ENCODE measurements at places on chromosomes 4 and X. TPM values are rescaled to one million over a fixed set of nuclear protein-coding genes. Genes with fewer than 3 reads are reported as not detected.

Gene MAGEE2
- total RNA-seq, result not detected

Gene VEGFD
- total RNA-seq, result not detected

Gene XAGE1A
- not detected for total RNA-seq

Gene ETDA
- not detected for total RNA-seq

Gene PAGE4
- total RNA-seq, result not detected

Gene ZNF732
- total RNA-seq, result not detected

Gene GSTCD
- 23.1 TPM for total RNA-seq

Gene SPANXA2
- not detected for total RNA-seq

Gene ADH1A
- total RNA-seq, result not detected

Gene P2RY10
- 57.8 TPM for total RNA-seq

Gene ARMCX4
- 4.7 TPM for total RNA-seq

Gene USP17L5
- total RNA-seq, result not detected

Gene CD40LG
- 7.6 TPM for total RNA-seq

Gene DUSP21
- not detected for total RNA-seq

Gene GAGE12E
- not detected for total RNA-seq

Gene BGN
- not detected for total RNA-seq

Gene PRKX
- 53.6 TPM for total RNA-seq

Gene DRD5
- not detected for total RNA-seq

Gene FTSJ1
- 107 TPM for total RNA-seq

Gene PABPC1L2B
- not detected for total RNA-seq

Gene TRIML2
- total RNA-seq, result not detected

Gene RAB9B
- total RNA-seq, result 0.40 TPM

Gene KCNE5
- total RNA-seq, result 0.71 TPM

Gene PCDH7
- not detected for total RNA-seq

Gene RAB41
- not detected for total RNA-seq

Gene SSX1
- total RNA-seq, result not detected

Gene ERCC6L
- total RNA-seq, result 12.0 TPM

Gene GJB1
- not detected for total RNA-seq

Gene SLC10A4
- 0.11 TPM for total RNA-seq

Gene TBX22
- not detected for total RNA-seq

Gene PDE5A
- total RNA-seq, result 0.21 TPM

Gene ANOS1
- total RNA-seq, result not detected

Gene PPP2R2C
- not detected for total RNA-seq

Gene XAGE3
- not detected for total RNA-seq

Gene CCDC110
- total RNA-seq, result not detected

Gene CSN1S1
- total RNA-seq, result not detected

Gene CLNK
- 0.13 TPM for total RNA-seq

Gene SLITRK4
- not detected for total RNA-seq

Gene RNF175
- total RNA-seq, result not detected

Gene ADGRG4
- not detected for total RNA-seq

Gene PCSK1N
- 1.8 TPM for total RNA-seq

All from activated CD8-positive, alpha-beta memory T cell treated with anti-CD3 and anti-CD28 coated beads for 36 hours (primary cell).